ENCODE measurements at places on chromosomes 4 and X.

- no peak for DNase-seq
These were observed 6.3 kb upstream of the SGMS2 start for GRCh38 chr4:107818301-107818910.

DNA sequence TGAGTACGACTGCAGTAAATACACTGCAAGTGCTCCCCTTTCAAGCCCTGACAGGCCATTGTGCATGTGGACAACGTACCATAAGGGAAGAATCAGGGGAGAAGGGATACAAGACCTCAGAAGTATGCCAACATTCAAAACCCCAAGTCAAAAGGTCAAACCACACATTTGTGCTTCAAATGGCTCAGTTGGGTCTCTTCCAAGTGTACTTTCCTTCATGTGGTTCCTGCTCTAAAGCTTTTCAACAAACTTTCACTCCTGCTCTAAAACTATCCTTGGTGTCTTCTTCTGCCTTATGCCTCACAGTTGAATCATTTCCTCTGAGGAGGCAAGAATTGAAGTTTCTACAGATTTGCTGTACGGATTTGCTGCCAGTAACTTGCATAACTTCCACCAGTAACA is 305.7 kb upstream of the SLIT2 start:
- DNase-seq, result no peak

- no peak for DNase-seq
These were observed 74.3 kb upstream of the CLNK start for GRCh38 chr4:10758906-10759305.

DNA sequence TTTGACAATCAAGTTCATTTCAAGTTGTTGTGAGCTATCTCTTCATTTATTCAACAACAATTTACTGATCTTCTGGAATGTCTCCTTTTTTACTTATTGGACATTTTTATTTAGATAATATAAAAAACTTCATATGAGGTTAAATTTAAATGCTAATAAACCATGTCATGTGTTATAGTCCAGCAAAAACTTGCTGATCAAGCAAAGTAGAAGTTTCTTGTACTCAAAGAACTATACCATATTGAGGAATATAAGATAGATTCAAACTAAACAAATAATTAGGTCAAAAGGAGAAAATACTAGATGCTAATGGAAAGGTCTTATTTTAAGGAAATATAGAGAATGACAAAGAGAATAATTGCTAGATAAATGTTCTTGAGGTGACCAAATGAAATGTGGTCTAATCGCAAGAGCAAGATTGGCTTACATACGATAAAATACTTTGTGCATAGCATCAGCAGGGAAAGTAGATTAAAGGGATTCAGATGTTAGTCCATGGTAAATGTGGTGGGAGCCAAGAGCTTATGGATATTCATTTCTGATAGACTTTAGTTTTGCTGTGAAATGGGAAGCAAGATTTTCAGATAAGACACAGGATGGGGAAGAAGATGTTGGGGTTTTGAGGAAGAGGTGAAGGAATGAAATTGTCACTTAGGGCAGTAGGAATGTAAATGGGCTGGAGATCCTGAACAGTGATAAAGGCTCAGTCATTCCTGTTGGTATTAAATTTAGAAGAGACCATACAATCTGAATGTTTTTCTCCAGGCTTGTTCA is 229.5 kb downstream of the MAPK10 start:
- DNase-seq, result no peak

GRCh38 chr4:86300516-86300915 is 59.3 kb downstream of the MAPK10 start:
- DNase-seq, result no peak

GRCh38 chr4:180058691-180059215 is 2184.4 kb upstream of the TENM3 start:
- peak; percentile 36 for DNase-seq

GRCh38 chr4:20351360-20352162 is 99.9 kb downstream of the SLIT2 start:
- DNase-seq, result no peak

- no peak for DNase-seq
These were observed 107.6 kb upstream of the SMIM10 start for GRCh38 chrX:134883137-134883700.

DNA sequence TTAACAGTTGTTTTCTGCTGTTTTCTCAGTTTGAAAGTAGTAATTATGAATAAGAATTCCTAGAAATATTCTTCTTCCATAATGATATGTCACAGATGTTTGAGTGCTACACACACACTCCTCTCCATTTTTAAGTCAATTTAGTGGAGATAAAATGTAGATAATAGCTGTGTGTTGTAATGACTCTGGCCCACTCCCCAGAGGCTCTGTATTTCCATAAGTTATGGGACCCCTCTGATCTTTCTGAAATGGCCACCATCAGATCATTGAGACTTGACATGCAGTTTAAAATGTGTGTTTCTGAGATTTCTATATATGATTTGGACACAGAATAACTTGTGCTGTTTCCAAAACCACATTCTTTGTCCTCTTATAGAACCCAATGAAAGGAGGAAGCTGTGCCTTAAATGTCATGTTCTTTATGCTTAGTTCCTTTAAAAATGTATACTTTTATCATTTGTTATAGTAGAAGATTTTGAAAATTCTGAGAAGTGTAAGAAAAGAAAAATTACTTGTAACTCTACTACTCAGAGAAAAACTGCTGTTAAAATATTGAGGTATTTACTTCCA is 46.4 kb downstream of the GAB1 start:
- DNase-seq, result no peak

DNA sequence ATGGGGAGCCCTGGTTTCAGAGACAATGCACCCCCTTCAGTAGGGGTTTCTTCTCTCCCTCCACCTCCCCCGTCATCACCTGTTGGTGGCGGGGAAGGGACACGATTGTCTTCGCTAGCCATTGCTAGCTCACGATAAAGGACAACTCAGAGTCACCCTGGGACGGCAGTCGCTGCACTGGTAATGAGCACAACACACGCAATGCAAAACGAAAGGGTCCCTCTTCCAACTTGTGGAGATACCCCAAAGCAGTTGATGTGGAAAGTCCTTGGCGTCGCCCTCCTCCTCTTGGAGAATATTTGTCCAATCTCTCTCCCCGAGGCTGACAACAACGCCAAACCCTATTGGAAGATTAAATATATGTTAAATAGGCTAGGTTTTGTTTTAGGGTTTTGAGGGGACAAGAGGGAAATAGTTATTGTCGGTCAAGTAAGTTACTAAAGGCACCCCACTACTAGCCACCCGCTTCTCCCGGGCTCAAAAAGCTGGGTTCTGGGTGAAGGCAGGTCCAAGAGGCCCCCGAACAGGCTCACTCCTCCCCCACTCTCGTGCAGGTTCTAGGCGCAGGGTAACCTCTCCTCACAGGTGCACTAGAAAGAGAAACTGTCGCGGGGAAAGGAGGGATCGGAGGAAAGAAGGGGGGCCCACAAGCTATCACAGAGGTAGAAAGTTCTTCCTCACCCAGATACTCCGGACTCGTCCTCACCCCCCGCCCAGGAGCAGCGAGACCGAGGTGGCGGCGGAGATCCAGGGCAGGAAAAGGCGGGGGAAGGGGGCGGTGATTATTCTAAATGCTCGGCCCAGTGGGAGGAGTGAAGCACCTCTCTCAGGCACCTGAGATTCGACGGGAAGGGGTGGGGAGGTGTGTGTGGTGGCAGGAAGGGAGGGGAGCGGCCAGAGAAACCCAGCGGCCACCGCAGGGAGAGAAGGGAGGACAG is at the start of gene LRBA:
Gene LRBA, minus strand, starts transcription at position 764 of the 938 bp plus-strand sequence. Its CDS starts 642 bp downstream, at position 122.
- peak; percentile 69 for DNase-seq

- no peak for DNase-seq
These were observed 926.5 kb downstream of the PDHA2 start for GRCh38 chr4:96766359-96766758.

- DNase-seq, result no peak
These were observed 38.8 kb upstream of the ARMCX5 start for GRCh38 chrX:102560423-102561068.

- DNase-seq, result no peak
These were observed 124.2 kb downstream of the CAMK2D start for GRCh38 chr4:113637363-113637762.

DNA sequence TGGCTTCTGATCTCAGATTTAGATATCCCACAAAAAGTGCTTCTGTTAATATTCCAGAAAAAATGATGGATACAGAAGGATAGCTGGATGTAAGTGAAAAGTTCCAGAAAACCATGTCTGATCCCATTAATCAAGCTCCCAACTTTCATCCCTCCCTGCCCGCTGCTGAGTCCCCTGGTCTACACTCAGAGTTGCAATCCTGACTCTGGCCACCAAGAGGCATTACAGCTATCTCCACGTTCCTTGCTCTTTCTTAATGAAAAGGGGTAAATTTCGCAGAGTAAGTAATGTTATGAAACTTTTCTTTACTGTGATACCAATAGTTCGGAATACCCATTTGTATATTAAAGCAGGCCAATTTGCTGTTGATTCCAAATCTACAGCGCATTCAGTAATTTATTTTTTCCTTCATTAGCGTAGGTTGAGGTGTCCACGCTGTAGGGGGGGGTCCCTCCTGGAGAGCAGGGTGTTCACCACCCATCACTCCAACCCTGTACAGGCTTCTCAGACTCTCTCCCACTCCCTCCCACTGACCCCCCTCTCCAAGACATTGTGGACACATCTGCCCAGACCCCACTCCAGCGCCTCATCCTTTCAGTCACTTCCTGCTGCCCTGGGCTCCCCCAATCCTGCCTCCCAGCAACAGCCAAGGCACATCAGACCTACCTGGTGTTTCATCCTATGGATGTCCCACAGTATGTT is 55.1 kb downstream of the RAB40A start:
- DNase-seq, result peak; percentile 0

- no peak for DNase-seq
These were observed 194.0 kb upstream of the HHIP start for GRCh38 chr4:144451766-144452450.

DNA sequence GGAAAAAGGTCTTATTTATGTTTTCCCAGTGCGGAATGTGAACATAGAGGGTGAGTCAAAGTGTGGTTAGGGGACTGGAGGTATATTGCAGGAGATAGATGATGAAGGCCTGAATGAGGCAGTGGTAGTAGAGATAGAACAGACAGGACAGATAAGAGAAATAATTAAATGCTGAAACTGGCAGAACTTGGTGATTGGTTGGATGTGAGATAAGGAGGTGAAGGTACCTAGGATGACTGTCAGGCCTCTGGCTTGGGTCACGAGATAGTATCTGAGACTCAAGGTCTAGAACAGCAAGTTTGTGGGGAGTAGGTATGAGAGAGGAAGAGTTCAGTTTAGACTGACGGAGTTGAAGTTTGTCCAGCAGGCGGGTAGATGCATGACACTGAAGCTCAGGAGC is 3.5 kb downstream of the MND1 start:
- no peak for DNase-seq

GRCh38 chrX:51728202-51728601 is 15.0 kb upstream of the GSPT2 start:
- no peak for DNase-seq

DNA sequence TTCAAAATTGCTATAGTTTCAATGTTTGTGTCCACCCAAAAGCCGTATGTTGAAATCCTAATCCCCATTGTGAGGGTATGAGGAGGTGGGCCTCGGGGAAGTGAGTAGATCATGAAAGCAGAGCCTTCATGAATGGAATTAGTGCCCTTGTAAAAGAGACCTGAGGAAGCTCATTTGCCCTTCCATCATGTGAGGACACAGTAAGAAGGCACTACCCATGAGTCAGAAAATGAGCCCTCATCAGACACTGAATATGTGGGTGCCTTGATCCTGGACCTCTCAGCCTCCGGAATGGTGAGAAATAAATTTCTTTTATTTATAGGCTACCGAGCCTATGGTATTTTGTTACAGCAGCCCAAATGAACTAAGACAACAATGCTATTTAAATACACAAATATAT is 57.7 kb upstream of the EFHC2 start:
- DNase-seq, result no peak

DNA sequence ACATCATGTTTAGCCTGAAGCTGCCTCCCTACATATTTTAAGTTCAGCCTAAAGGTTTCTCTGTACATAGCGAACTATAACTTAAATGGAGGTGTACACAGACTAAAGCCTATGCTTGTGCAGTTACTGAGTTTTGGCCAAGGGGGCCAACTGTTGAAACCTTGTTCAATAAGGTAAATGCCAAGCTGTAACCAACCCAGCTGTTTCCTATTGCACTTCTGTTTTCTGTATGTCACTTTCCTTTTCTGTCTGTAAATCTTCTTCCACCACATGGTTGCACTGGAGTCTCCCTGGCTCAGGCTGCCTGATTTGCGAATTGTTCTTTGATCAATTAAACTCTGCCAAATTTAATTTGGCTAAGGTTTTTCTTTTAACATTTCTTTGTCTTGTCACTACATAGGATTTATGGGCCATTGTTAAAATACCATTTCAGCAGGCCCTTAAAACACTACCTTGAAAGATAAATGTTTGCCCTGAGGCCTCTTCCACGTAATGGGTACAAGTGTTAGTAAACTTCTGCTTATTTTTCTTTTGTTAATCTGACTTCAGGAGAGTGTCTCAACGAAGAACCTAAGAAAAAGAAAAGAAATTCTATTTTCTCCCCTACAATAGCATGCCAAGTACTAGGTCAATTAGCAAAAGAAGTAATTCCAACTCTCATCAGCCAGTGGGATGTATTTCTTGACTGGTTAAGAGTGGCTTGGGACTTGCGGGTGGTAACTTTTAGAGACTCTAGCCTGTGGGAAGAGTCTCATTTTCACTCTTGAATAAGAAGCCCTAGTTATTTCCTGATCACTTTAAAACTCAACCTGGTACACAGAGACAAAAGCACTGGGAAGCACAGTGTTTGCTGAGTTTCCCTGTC is 45.7 kb upstream of the PRSS12 start:
- no peak for DNase-seq

- DNase-seq, result no peak
These were observed 366.7 kb upstream of the FAM241A start for GRCh38 chr4:111778543-111778942.

- DNase-seq, result no peak
These were observed 28.5 kb upstream of the TMSB4X start for GRCh38 chrX:12946406-12946805.

GRCh38 chr4:129094347-129094746 is 1.0 kb upstream of the SCLT1 start:
- DNase-seq, result no peak

DNA sequence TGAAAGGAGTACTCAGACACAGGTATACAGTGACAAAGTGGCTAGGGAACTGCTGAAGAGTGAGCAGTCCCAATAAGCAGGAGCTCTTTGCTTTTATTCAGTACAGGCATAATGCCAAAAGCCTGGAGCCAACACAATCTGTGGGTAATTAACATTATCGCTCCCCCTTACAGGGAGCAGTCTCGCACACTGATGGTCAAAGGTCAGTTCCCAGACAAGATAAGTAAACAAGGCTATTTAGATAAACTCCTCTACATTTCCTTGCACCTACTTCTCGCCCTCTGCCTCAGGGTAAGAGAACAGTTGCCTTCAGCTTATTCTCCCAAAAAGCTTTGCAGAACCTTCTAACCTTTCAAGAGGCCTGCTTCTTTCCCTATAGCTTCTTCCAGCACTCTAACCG is 73.9 kb upstream of the TAF9B start:
- DNase-seq, result no peak

DNA sequence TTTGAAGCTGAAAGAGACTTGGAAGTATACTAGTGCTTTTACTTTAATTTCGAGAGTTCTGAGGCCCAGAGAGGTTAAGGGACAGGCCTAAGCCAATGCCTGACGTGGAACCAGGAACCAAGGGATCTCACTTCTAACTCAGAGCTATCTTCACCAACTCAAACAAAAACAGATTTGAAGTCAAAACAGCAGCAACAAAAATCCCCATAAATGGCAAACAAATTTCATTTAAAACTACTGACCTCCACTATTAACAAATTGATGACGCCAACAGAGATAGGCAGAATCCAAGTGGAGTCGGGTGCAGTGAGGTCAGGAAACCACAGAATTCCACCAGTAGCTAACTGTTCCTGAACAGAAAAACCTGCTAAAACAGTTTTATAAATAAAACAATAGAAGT is 5.0 kb downstream of the COX18 start:
- no peak for DNase-seq

All from anterior cingulate cortex (tissue), 58 donors.